Smooth muscle cell of the coronary artery (primary cell): ENCODE measurements at places on chromosomes 1 and 21. TPM values are rescaled to one million over a fixed set of nuclear protein-coding genes. Genes with fewer than 3 reads are reported as not detected.

Gene SPRR4
- total RNA-seq = not detected in 2 replicates

Gene CCDC17
- total RNA-seq = 0.35 and 0.45 TPM in 2 replicates

Gene SELL
- total RNA-seq = 2.3 TPM in 1 of 2 replicates, not detected in the other

Gene RIPPLY3
- not detected in 2 replicates for total RNA-seq

Gene OXCT2
- total RNA-seq = 0.45 and 1.8 TPM in 2 replicates

Gene S100A1
- total RNA-seq = 0.23 TPM in 1 of 2 replicates, not detected in the other

Gene E2F2
- total RNA-seq = 0.15 TPM in 1 of 2 replicates, not detected in the other

Gene INTS11
- 52.0 and 105 TPM in 2 replicates for total RNA-seq

Gene RIMS3
- 0.23 and 1.1 TPM in 2 replicates for total RNA-seq

Gene KRTAP10-4
- total RNA-seq = not detected in 2 replicates

Gene ITLN2
- 0.82 and 1.5 TPM in 2 replicates for total RNA-seq

Gene FMO1
- 1.4 TPM in 1 of 2 replicates, not detected in the other for total RNA-seq

Gene EDN2
- total RNA-seq = 0.35 TPM in 1 of 2 replicates, not detected in the other

Gene B4GALT2
- total RNA-seq = 64.8 and 105 TPM in 2 replicates

Gene CLCNKB
- 0.08 TPM in 1 of 2 replicates, not detected in the other for total RNA-seq

Gene LSM10
- 10.5 and 12.5 TPM in 2 replicates for total RNA-seq

Gene MYBPH
- 0.35 TPM in 1 of 2 replicates, not detected in the other for total RNA-seq

Gene ELAVL4
- total RNA-seq = not detected in 2 replicates

Gene SPRR2A
- not detected in 2 replicates for total RNA-seq

Gene SELE
- 0.45 TPM in 1 of 2 replicates, not detected in the other for total RNA-seq

Gene FMOD
- total RNA-seq = 7.1 and 24.5 TPM in 2 replicates

Gene CELA3A
- total RNA-seq = not detected in 2 replicates

Gene ENSA
- 26.9 and 66.2 TPM in 2 replicates for total RNA-seq

Gene PGLYRP4
- not detected in 2 replicates for total RNA-seq

Gene LRRC71
- total RNA-seq = 0.08 TPM in 1 of 2 replicates, not detected in the other

Gene RIT1
- 37.9 and 49.6 TPM in 2 replicates for total RNA-seq

Gene NBPF6
- total RNA-seq = not detected in 2 replicates

Gene PTAFR
- 0.12 TPM in 1 of 2 replicates, not detected in the other for total RNA-seq

Gene SNX7
- total RNA-seq = 41.9 and 81.5 TPM in 2 replicates

Gene CFAP74
- not detected in 2 replicates for total RNA-seq

Gene CD1D
- total RNA-seq = 0.12 and 0.23 TPM in 2 replicates

Gene CRYBG2
- total RNA-seq = not detected in 2 replicates

Gene TMEM52
- total RNA-seq = not detected in 2 replicates

Gene NUDT4B
- total RNA-seq = 8.4 and 17.3 TPM in 2 replicates

Gene MFAP2
- total RNA-seq = 25.4 and 79.5 TPM in 2 replicates

Gene NMNAT2
- 2.2 and 2.9 TPM in 2 replicates for total RNA-seq

Gene NBPF20
- 1.5 and 2.3 TPM in 2 replicates for total RNA-seq

Gene OR2T12
- total RNA-seq = not detected in 2 replicates

Gene NHLH2
- not detected in 2 replicates for total RNA-seq

Gene BATF3
- 0.60 and 1.2 TPM in 2 replicates for total RNA-seq

Gene UBE2J2
- total RNA-seq = 9.9 and 30.1 TPM in 2 replicates
